ENCODE measurements at places on chromosomes 13 and 19.

DNA sequence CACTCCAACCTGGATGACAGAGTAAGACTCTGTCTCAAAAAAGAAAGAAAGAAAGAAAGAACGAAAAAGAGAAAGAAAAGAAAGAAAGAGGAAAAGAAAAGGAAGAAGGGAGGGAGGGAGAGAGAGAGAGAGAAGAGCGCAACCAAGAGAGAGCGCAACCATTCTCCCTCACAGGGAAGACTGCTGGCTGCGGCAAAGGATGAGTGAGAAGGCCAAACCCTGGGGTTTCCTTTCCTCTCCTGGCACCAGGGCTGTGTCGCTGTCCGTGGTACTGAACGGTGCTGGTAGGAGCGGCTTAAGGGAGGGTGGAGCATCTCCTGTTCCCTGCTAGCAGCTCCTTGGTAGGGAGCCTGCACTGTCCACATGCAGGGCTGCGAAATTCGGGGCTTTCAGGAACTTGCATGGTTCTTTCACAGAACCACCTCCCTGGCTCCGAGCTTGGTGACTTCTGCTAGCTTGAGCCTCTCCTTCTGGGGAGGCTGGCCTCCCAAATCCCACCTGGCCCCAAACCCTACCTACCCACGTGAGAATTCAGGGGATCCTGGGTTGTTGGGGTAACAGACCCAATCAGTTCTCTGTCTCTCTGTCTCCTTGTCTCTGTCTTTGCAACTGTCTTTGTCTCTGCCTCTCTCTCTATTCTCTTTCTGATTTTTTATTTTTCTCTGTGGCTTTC lies 51.1 kb upstream of the ZNRF4 start:
- no peaks in the 10 kb centered on the region for H3K4me1 ChIP-seq
- no peaks in the 10 kb centered on the region for H3K36me3 ChIP-seq
- H3K27me3 ChIP-seq = peaks cover 20% of the 10 kb centered on the region
- DNase-seq = peak; percentile 70
- no peak overlapping the region for H3K4me3 ChIP-seq
- no peak overlapping the region for H3K27ac ChIP-seq

- no peaks in the 10 kb centered on the region for H3K4me1 ChIP-seq
- no peak overlapping the region for H3K4me3 ChIP-seq
- no peaks in the 10 kb centered on the region for H3K36me3 ChIP-seq
Measured at GRCh38 chr19:8893419-8893818, 61.2 kb downstream of the MBD3L1 start.

DNA sequence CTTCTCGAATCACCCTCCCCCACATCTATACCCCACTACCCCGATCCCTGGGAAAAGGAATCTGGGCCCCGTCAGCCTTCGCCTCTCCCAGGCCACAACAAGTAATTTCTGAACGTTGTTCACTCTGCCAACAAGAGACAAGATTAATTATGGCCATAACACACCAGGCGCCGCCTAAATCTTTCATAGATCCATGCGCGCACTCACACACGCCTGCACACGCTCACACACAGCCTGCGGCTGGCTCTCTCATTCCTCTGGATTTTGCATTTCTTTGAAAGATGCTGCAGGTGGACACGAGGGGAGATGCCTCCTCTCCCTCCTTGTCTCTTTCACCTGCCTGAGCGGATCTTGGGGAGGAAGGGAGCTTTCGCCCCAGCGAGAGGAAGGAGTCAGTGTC lies 17.1 kb downstream of the ZNRF4 start:
- H3K27ac ChIP-seq = no peak overlapping the region
- DNase-seq = no peak
- H3K4me1 ChIP-seq = no peaks in the 10 kb centered on the region
- H3K36me3 ChIP-seq = no peaks in the 10 kb centered on the region

- no peak overlapping the region for H3K4me3 ChIP-seq
- peaks cover 11% of the 10 kb centered on the region for H3K4me1 ChIP-seq
- DNase-seq = no peak
- no peaks in the 10 kb centered on the region for H3K27me3 ChIP-seq
- H3K36me3 ChIP-seq = peaks cover 6% of the 10 kb centered on the region
Measured at GRCh38 chr13:19984430-19985218, 26.1 kb downstream of the ZMYM2 start.

DNA sequence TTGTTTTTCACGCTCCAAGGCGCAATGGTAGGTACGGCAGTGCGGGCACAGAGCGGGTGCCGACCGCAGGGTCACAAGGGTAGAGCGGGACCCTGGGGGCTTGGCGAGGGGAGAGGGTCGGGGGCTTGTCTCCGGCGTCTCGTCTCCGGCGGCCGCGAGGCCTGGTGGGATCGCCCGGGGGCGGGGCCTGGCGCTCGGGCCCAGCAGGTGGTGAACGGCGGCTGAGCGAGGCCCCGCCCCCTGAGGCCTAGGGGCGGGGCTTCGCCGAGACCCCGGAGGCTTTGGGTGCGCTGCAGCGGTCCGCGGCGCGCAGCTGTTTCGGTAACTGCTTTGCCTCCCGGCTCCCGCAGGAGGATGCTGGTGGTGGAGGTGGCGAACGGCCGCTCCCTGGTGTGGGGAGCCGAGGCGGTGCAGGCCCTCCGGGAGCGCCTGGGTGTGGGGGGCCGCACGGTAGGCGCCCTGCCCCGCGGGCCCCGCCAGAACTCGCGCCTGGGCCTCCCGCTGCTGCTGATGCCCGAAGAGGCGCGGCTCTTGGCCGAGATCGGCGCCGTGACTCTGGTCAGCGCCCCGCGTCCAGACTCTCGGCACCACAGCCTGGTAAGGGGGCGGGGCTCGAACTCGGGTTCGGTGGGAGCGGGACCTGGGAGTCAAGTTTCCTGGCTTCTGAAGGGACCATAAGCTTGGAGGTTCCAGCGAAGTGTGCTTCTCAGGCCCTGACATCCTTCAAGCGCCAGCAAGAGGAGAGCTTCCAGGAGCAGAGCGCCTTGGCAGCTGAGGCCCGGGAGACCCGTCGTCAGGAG lies at the start of gene TSEN34:
TSS of gene TSEN34 (plus strand) at position 298 of the 800 bp plus-strand sequence. CDS start at position 355, 57 bp downstream.
- DNase-seq = peak; percentile 86
- H3K36me3 ChIP-seq = peaks cover 8% of the 10 kb centered on the region
- peak within 1 kb of the TSS; percentile 97 for H3K27ac ChIP-seq
- H3K4me1 ChIP-seq = peaks cover 24% of the 10 kb centered on the region
- H3K4me3 ChIP-seq = peak within 1 kb of the TSS; percentile 82
- H3K27me3 ChIP-seq = no peaks in the 10 kb centered on the region

GRCh38 chr13:38866649-38867048 lies 124.0 kb downstream of the STOML3 start:
- no peak overlapping the region for H3K27ac ChIP-seq
- H3K27me3 ChIP-seq = no peaks in the 10 kb centered on the region
- DNase-seq = no peak
- H3K36me3 ChIP-seq = no peaks in the 10 kb centered on the region
- H3K4me1 ChIP-seq = no peaks in the 10 kb centered on the region
